AG08395 (cell line): ENCODE measurements at places on chromosomes 7 and 10.
A peak's percentile ranks its signal among the peaks of the same experiment; 100 is the strongest.

GRCh38 chr10:130770018-130770630 lies 541.4 kb downstream of the TCERG1L start:
- no peak for DNase-seq

GRCh38 chr7:4602905-4603842 lies 78.9 kb upstream of the FOXK1 start:
- DNase-seq, result no peak

DNA sequence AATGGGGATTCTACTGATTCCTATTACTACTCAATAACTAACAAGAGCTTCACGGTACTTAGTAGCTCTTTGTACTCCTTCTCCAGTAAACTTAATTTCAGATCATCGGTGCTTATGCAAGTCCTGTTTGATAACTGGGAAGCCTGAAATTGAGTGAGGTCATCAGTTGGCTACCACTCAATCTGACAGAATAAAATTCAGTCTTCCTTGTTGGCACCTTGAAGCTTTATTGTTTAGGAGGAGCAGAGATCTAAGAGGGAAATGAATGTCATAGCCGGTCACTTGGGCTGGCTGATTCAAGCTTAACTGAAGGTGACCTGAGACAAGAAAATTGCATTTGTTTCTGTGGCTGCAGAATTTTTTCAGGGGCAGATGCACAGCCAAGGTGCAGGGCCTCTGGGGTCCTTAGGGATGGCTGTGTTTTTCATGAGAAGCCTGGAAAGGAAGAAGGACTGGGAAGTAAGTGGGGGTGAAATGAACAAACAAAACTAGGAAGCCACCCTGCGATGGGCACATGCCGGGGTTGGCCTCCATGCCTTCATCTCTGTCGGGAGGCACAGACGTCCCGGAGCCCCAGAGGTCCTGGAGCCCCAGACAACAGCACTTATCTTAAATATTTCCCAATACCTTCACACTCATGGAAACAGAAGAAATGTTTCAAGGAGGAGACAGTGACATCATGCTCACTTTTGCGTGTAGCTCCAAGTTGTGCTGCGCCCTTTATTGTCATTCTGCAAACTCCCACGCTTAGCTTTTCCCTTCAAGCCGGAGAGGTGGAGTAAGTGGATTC lies 85.0 kb upstream of the KIF5B start:
- DNase-seq, result no peak

DNA sequence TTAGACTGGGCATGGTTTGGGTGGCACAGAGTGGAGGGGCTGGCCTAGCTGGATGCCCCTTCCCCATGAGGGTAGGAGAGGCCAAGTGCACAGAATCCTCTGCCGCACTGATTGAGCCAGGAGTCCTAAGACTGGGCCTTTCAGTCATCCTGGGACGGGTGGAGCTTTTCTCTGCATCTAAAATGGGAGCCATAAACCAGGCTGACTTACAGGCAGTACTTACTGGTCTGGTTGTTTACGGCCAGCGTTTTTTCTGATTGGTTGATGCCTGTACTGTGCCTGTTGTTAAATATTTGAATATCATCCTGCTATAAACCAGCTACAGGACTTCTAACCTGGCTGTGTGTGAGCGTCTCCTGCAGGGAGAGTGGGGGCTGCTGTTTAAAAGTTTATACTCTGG lies 107.8 kb downstream of the CDH23 start:
- no peak for DNase-seq

- peak; percentile 92 for DNase-seq
Observed at GRCh38 chr10:119006451-119007210, 22.9 kb upstream of the NANOS1 start.
